Inflammatory macrophage (primary cell): ENCODE measurements at places on chromosomes 7 and 10.

DNA sequence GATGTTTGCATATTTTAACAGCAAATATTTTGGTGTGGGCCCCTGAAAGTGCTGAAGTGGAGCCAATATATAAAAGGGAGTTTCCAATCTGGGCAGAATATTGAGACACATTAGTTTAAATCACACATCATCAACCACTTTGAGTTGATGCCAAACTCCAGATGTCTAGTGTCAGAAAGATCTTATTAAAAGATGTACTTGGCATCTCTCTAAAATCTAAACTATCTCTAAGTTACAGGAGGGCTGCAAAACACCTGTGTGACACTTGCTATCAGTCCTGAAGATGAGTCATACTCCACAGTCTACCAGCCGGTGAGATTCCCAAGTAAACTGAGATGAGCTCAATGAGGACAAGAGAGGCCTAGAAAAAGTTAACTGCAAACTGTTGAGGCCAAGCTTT lies 11.4 kb downstream of the JAZF1 start:
- no peak for DNase-seq

GRCh38 chr10:60335708-60336107 lies 54.0 kb downstream of the ANK3 start:
- DNase-seq, result no peak

GRCh38 chr10:76150876-76151288 lies 719.5 kb downstream of the LRMDA start:
- DNase-seq, result no peak

DNA sequence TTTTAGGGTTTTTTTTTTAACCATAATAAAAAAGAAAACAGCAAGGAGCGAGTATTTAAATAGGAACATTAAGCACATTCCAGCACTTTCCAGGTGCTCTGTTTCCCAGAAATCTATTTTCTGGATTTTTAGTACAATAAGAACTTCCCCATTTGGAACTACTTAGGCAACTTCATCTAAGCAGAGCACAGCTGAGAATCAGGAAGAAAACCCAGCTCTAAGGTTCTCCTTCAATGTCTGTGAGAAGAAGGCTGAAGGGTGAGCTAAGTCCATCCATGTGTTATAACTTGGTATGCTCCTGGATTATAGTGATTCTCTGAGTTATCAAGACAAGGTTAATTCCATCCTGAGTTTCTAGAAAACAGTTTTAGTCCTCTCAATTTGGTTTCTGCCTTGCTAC lies 181.9 kb downstream of the CYP26A1 start:
- peak; percentile 59 for DNase-seq

DNA sequence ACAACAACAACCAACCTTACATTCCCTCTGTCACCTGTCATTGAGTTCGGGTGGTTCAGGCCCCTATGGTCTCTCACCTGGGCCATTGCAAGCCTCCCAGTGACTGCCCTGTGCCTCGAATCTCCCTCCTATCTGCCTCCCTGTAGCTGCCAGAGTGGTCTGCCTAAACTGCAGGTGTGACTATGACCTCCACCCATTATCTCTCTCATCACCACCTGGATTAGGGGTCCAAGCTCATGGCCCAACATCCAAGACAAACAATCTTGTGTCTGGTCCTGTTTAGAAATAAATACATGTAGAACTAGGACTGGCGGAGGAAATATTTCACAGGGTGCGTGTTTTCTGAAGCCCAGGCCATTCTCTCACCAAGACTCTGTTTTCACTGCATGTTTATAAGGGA lies 146.6 kb downstream of the HERPUD2 start:
- DNase-seq, result no peak

DNA sequence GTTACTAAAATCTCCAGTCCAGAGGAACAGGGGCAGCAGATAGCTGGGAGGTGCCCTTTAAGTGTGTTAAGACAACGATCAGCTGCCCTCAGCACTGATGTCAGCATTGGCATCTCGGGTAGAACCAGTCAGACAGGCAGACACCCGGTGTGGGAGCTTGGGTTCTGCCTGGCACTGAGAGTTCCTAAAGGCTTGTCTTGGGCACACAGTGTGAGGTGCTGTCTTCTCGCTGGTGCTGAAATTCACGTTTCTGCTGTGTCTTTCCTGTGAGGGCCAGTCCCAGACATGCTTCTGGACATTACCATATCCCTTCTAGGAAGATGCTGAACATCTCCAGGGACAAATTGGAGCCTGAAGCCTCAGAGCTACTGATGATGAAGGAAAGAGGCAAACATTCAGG lies 156.2 kb downstream of the DNAJB6 start:
- no peak for DNase-seq

- DNase-seq, result no peak
These were observed 105.6 kb downstream of the LYZL1 start for GRCh38 chr10:29394321-29394932.

GRCh38 chr7:141114029-141114664 lies 40.3 kb downstream of the TMEM178B start:
- no peak for DNase-seq

DNA sequence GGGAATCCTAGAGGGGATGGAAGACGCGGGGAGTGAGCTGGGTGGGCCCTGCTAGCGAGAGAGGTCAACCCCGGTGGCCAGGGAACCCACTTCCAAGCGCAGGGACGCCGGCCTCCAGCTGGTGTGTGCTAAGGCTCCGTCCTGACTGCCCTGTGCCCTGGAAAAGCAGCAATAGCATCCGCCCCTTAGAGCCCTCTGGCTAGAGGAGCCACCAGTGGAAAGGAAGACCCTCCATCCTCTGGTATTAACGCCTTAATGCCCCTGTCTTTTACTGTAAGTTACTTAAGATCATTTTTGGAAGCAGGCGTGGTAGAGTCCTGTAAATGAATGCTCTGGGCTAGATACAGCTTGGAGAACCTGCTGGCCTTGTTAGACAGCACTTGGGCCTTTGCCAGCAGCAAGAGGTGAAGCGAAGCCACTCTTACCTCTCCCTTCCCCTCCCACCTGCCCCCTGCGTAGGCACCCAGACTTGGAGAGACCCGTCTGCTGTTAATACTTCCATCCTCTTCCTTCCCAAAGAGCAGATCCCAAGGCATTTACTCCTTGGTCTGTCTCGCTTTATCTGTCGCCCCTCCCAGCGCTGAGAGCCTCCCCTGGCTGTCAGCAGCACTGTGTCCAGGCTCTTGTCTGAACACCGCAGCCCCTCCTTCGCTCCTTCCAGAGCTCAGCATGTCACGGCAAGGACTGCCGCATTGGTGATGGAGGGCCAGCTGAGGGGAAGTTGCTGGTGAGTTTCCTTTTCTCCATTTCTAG lies 4.6 kb downstream of the REPIN1 start:
- DNase-seq, result no peak

DNA sequence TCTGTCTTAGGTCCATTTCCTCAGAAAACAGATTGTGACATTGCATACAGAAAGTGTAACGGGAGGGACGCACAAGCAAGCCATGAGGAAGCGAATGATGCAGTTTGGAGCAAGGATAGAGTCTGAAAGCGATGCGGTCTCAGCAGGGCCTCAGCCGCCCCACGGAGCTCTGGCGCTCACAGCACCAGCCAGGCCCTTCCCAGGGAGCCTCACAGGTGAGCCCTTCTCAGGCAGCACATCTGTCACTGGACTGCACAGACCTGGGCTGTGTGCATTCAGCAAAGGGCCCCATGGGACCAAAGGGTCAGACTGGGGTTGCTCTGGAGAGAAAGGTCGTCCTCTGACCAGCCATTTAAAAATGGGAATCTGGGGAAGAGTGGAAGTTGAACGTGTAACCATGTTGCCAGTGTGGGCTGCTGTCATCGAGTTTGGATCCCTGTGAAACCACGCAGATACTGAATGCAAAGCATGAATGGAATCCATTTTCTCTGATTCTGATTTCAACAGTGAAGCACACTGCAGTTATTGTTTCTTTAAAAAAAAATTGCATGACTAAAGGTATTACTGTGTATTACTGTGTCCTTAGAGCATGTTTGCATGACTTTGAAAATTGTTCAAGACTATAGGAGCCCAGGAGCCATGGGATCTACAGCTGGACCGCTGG lies 350.0 kb upstream of the AKR1E2 start:
- DNase-seq, result no peak

GRCh38 chr7:38334163-38334562 lies 60.7 kb upstream of the TARP start:
- DNase-seq, result no peak

- DNase-seq, result no peak
These were observed 143.2 kb downstream of the NRCAM start for GRCh38 chr7:108313086-108313485.

DNA sequence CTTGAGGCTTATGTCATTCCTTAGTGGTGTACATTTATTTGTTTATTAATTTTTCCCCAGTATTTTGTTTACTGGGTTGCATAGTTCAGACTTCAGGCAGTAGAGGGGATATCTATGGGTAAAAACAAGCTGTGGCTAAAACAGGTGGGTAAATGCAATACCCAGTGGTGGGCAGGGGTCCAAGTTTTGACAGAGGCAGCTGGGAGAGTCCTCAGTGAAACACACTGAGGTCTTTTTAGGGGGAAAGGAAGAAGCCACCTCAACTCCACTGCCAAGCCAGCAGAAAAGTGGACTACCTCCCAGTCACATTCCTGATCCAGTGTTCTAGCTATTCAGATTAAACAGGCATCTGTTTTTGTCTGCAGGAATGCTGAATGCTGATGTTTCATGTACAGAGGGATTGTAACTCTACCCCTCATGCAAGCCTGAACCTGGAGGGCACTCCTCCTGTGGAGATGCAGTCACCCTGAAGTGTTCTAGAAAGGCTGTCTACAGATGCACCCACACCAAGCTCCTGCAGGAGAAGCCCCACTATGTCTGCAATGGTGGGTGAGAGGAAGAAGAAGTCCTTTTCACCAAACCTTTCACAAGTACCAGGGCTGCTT lies 757.8 kb downstream of the INHBA start:
- DNase-seq, result no peak

DNA sequence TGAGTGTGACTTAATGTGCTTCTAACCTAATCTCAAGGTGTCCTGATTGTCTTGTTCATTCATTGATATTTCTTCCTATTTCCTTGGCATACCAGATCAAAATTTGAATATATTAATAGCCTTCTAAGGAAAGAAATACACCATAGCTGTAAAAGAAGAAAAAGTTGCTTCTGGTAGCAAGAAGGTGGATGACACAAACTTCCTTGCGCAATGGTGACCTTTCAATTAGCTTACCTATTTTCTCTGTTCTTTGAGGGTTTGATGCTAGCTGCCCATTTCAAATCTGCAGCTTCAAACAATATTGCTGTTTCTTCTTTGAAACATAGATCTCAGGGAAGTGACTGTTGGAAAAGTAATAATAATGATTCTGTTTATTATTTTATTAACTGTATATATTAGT lies 108.8 kb downstream of the ADAM22 start:
- no peak for DNase-seq

DNA sequence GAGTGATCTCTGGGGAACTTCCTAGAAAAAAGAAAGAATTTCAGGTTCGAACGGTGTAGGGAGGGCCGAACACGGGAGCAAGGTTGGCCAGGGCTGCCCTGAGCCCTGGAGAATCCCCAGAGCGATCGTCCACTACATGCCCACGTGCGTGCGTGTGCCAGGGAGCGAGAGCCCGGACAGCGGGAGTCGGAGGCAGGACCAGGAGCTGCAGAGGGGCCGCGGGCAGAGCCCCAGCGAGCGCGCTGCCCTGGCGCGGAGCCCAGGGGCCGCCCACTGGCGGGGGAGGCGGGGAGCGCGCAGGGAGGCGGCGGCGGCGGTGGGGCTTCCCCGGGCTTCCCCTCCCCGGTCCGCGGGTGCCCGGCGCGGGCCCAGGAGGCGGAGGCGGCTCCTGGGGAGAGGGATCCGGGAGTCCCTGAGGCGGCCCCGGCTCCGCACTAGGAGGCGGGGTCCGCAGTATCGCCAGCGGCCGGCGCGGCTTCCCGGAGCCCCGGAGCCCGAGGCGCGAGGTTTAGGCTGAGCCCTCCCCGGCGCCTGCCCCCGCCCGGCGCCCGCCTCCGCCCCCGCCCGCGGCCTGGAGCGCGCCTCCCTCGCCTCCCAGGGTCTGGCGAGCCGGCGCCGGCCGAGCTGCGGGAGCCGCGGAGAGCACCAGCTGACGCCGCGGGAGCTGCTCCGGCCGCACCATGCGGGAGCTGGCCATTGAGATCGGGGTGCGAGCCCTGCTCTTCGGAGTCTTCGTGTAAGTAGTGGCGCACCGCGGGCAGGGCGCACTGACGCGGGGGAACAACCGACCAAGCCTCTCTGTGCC lies at the start of gene PLPP4:
Gene PLPP4, plus strand, starts transcription at position 602 of the 805 bp plus-strand sequence. Its CDS starts 79 bp downstream, at position 681.
- no peak for DNase-seq

DNA sequence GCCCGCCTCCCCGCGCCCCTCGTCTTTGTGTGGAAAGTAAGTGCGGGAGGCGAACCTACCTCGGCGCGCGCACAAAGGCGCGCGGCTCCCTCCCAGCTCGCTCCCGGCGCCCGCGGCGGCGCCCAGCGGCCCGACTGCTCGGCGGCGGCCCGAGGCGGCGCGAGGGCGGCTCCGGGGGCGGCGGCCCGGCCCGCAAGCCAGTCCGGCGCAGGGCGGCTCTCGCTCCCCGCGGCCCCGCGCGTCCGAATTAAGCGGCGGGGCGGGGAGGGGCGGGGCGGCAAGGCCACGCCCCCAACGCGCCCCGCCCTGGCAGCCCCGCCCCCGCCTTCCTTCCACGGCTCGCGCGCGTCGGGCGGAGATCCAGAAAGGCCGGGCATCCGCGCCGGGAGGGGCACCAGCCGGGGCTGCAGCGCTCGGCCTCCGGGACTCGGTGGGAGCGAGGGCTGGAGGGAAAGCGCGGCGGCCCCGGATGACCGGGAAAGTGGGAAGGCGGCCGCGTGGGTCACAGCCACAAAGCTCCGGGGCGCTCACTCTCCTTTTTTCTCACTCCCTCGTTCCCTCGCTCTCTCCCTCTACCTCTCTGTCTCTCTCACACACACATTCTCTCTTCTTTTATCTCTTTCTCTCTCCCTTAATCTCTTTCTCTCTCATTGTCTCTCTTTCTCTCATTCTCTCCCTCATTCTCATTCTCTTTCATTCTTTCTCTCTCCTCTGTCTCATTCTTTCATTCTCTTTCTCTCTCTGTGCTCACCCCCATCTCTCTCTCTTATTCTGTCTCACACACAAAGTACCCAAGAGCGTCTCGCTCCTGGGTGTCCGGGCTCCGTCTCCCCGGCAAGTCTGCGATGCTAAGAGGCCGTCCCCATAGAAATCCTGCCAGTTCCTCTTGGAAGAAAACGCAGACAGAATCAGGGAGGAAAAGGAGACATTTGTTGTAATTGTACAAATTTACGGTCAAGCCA lies 170.2 kb downstream of the FAM107B start:
- peak; percentile 84 for DNase-seq

GRCh38 chr10:51397695-51398094 lies 301.7 kb downstream of the CSTF2T start:
- DNase-seq, result no peak

DNA sequence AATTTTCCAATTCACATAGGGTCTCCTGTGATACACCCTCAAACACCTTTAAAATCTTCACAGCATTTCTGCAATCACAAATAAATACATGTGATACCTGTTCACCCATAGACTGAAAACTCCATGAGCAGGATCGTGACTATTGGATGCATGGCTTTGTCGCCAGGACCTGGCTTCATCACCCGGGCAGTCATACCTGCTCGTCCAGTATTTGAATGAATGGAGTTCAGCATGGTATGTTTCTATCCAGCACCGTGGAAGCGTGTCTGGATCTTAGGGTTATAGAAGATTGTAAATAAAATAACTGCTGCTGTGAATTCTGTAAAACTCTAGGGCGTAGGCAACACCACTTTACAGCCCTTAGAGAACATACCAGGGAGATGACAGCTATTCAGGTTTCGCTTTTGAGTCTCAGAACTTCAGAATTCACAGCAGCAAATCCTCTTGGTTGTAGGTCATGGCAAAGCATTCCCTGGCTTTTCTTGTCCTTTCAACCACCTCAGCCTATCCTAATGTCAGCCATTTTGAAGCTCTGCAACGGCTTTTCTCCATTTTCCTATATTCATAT lies 47.4 kb upstream of the USP6NL start:
- no peak for DNase-seq

GRCh38 chr7:145681646-145682045 lies 435.0 kb upstream of the CNTNAP2 start:
- DNase-seq, result no peak
